HepG2 (cell line): ENCODE measurements at places on chromosomes 16 and 17.

GRCh38 chr16:85603203-85603755, 9.8 kb upstream of the GSE1 start:
- DNase-seq: no peak

- DNase-seq: peak; percentile 68
These were observed at the start of gene CMIP for GRCh38 chr16:81444448-81445121. Gene CMIP (plus strand): TSS chr16:81444808.

GRCh38 chr17:65171752-65172151, 34.6 kb downstream of the RGS9 start:
- DNase-seq: no peak

- DNase-seq: no peak
These were observed at the start of gene VWA3A for GRCh38 chr16:22092143-22092933. Gene VWA3A (plus strand): TSS chr16:22092541. CDS start chr16:22092638, 97 bp downstream.

DNA sequence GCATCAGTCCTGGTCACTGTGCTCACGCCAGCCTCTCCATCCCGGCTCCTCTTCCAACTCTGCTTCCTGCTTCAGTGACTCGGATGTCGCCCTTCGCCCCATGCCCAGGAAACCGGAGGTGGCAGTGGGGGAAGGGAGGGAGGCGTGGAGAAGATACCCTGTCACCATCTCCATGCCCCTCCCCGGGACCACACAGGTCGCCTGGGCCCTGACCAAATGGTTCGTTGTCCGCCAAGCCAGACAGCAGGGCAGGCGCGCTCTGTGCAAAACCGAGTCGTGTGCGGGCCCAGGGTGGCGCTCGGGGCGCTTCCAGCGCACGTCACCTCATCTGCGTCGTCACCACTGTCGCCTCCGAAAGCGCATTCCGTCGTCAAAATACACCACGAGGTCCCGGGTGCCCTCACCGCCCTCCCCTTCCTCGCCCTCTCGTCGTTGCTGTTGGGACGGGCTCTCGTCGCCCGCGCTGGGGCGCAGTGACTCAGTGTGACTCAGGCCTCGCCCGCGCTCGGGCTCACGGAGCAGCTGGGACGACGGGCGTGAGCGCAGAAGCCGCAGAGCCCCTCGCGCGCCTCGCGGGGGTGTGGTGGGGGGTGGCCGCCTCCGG, 39.2 kb downstream of the ZNF778 start:
- DNase-seq: no peak
